CD4-positive, alpha-beta memory T cell (primary cell): ENCODE measurements at places on chromosomes 7 and 10.

DNA sequence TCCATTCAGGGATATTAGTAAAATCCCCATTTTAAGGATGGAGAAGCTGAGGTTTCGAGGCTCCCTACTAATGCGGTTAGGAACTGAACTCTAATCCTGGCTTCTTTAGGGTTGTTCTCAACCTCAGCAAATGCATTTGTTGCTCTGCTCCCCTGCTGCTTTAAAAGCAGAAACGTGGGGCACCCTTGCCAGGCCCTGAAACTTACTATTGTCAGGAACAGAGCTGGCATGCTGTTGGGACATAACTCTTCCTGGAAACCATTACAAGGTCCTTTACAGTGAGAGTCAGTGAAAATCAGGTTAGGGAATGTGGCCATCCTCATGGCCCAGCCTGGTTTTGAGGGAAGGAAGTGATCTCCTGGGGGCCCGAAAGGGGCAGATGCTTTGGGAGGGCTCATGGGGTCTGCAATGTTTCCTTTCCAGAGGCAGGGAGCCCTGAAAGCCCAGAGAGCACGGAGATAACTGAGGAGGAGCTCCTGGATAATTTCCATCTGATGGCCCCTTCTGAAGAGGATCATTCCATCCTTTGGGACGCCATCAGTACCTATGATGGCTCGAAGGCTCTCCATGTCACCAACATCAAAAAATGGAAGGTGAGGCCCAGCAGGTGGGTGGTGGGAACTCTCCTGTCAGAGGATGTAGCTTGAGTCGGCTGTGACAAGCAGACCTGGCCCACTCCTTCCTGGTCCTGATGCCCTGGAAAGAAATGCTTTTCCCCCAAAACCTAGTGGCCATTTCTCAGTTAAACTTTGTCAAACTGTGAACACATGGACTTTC is 2.0 kb downstream of the IGFBP1 start:
- no peak for DNase-seq

- no peak for DNase-seq
Measured at GRCh38 chr10:98251399-98251798, 16.6 kb downstream of the LOXL4 start.

- no peak for DNase-seq
Measured at GRCh38 chr10:124943301-124944092, 1.6 kb downstream of the ZRANB1 start.

DNA sequence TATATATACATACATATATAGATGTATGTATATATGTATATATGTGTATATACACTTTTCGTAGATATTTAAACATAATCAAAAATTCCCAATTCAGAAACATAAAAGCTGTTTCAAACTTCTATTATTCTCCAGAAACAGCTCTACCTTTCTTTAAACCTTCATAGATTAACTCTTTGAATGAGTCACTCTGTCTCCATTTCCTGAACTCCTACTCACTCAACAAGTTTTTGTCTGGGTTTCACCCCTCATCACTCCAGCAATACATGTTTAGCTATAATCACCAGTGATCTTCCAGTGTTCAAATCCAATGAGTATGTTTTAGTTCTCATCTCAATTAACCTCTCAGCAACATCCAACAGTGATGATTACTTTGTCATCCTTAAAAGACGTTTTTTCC is 9.6 kb downstream of the DGKB start:
- DNase-seq, result no peak

DNA sequence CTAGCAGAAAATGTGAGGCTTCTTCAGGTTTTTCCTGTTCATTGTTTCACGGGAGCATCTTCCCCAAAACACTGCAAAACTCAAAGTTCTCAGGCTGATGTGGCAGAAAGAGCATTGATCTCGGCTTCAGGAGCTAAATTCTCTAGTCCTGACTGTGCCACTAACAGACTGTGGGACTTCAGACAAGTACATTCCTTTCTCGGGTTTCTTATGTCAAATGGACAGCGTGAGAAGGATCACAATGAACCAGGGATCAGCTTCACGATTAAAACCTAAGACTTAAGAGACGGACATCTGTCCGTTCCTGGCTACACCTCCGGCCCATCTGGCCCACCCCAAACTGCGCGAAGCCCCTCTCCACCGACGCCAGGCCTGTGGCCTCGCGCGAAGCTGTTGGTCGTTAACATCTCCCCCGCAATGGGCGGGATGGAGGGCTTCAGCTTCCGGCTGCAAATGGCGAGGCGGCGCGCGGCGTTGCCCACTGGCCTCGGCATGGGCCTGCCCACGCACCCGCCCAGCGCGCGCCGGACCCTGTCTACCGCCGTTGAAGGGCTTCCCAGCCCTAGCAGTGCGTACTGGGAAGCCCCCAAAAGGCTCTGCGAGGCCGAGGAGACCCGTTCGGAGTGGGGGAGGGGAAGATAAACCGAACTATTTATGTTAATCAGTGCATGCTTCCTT is 549 bp upstream of the DDX50 start:
- no peak for DNase-seq

- no peak for DNase-seq
Measured at GRCh38 chr7:102089175-102090098, 197.2 kb upstream of the SH2B2 start.

GRCh38 chr10:102045292-102045691 is 10.7 kb downstream of the ARMH3 start:
- DNase-seq, result no peak

- DNase-seq, result no peak
Measured at GRCh38 chr10:89101943-89102342, 105.2 kb downstream of the CH25H start.

DNA sequence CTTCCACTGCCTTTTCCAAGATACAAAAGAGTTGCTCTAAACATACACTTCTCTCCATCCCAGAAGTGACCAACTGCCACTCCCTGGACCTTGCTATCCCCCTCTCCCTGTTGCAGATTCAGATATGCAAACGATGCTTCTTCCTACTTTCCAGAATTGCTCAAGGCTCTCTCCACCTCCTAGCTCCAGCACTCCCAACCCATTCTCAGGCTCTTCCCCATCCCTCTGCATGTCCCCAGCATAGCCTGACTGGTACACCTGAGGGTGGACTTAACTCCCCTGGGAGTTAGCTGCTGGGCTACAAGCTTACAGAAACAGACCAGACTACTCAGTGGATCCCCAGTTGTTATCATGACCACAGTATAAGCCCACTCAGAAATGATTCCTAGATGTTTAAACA is 27.6 kb downstream of the MKRN1 start:
- no peak for DNase-seq

DNA sequence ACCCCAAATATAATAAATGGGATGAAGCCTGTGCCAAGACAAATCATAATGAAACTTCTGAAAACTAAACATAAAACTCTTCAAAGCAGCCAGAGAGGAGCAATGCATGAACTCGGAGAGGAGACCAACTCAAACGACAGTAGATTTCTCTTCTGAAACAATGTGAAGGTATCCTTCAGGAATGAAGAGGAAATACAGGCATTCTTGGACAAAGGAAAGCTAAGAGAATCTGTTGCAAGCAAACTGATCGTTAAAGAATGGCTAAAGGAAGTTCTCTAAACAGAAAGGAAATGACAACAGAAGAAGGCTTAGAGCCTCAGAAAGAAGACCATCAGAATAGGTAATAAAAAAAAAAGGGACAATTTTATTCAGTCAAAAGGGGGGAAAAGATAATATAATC is 6.6 kb downstream of the GNA12 start:
- no peak for DNase-seq

DNA sequence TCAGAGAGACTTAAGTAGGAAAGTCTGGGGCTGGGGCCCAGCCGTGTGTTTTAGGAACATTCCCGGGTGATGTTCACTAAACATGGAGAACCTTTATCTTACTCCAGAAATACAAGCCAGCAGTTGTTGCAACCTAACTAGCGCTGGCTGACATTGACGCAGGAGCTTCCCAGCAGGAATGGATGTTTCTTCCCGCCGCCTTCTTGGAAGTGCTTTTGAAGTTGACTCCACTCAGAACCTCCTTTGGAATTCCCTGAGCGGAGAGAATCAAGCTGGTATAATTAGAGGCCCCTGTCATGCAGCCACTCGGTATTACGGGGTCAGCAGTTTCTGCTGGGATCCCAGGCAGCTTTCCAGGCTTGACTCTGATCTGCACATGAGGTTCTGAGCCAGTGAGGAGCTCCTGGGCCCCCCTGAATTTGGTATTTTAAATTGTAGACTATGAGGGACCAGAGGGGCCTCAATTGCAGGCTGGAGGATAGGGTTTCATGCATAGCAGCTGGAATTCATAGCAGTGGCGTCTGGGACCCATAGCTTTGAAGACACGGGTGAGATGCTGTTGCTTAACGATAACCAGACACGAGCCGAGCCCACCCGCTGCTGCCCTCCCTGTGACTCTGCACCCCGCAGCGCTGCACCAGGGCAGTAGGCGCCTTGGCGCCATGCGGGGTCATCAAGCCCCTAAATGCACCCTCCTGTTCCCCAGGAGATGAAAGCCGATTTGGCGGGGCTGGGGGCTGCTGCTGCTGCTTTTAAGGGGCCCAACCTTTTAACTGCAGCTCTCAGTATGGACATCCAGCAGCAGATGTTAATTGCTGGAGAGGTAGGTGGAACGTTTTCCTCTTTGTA is 61.8 kb downstream of the EEPD1 start:
- no peak for DNase-seq

DNA sequence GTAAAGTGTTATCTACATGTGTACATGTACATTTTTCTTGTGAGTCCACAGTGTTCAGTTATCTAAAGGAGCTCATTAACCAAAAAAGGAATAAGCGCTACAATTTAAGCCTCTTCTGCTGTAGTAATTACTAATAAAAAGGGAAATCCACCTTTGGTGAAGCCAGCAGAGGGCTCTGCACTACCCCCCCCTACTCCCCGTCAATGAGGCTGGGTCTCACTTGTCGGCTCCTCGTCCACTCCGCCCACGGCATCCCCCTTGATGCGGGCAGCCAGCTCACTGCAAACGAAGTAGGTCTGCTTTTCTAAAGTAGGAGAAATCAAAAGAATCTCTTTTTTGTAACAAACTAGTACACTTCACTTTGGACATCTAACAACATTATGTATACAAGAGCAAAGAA is 4.7 kb upstream of the WASHC2A start:
- no peak for DNase-seq

DNA sequence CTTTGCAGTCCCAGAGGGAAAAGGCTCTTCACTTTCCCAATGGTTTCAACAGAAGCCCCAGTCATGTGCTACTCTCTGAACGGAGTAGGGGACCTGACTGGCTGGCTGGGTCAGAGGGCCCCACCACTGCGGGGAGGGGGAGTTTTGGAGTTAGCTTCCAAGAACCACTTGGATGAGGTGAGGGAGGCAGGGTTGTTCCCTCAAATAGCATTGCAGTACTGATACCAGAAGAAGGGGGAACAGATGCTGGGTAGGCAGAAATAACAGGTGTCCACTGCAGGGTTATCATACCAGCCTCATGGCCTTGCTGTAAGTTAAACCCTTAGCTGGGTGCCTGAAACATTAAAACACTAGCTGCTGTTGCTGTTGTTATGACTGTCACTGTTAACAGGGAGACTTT is 131.3 kb downstream of the UBE2H start:
- DNase-seq, result no peak

GRCh38 chr10:52609071-52609470 is 163.5 kb downstream of the MBL2 start:
- no peak for DNase-seq

DNA sequence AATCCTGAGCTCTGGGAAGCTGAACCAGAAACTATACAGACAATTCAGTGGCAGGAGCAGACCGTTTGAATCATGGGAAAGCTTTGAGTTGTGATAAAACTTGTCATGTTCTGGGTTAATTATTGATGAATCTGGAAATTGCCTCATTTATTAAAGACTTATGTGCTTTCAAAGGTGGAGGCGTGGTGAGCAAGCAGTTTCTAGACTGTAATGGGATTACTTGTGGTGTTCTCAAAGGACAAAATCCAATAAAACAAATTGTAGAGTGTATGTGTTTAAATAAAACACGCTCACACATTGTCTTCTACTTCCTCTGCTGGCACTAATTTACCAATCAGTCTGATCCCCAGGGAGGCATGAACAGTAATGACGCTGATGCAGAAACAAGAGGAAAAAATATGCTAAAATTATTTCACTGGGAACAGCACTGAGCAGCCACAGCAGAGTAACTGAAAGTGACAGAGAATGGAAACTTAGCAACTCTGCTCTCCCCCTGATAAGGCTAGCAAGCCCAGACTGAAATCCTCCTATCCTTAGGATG is 25.1 kb downstream of the PARD3 start:
- no peak for DNase-seq

- DNase-seq, result no peak
Measured at GRCh38 chr10:11446133-11446532, 165.3 kb downstream of the USP6NL start.
